DND-41 (cell line): ENCODE measurements at places on chromosomes 2 and 18.

- DNase-seq: no peak
Measured at GRCh38 chr2:96699621-96700020, 40.2 kb downstream of the LMAN2L start.

GRCh38 chr2:233912691-233913423 lies 4.3 kb upstream of the TRPM8 start:
- peak; percentile 65 for DNase-seq

DNA sequence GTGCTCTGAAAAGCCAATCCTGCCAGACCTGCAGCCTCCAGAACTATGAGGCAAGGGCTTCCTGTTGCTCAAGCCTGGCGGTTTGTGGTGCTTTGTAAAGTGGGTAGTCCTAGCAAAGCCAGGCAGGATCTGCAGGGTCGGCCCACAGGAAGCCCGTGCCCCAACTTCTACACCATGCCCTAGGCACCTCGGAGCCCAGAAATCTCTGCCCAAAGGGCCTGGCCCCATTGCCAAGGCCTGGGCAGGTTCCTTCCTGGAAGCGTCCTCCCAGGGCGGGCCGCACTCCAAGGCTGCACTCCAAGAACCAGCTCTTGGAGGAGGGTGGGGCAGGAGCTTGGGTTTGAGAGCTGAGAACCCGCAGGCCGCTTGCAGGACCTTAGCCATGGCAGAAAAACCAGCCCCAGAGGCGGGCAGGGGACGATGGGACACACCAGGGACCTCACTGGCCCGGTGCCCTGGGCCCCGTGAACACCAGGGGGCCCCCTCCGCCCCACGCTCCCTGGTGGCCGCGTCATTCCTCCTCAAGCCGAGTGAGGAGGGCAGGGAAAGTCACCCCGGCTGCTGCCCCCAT lies 37.2 kb upstream of the ID2 start:
- DNase-seq: peak; percentile 30

DNA sequence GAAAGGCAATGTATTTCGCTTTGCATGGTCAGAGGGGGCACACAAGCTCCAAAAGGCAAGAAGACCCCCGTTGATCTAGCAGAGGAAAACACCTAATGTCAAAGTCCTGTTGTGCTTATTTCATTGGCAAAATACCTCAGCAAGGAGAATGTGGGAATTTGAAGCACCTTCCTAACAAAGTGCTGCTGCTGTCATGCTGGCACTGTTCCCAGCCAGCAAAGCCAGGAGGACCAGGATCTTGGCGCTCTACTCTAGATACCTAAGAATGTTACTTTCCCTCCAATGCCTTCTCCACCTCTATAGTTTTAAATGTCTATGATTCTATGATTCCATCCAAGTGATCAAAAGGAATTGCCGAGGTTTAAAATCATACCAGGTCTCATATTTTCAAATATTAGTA lies 867.9 kb upstream of the POU3F3 start:
- DNase-seq: no peak

DNA sequence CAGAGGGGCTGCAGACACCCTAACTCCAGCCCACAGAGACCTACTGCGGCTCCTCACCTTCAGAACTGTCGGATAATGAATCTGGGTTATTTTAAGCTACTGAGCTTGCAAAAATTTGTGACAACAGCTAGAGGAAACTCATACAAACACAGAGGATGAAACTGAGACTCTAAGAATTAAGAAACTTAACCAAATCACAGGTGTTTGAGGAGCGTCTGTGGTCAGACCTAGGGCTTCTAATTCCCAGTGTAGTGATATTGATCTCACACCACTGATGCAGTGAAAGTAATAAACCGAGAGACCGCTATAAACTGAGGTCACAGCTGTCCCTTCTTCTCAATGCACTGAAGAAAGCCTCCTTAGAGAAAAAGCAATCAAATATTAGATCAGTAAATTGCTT lies 110.1 kb downstream of the RGPD3 start:
- DNase-seq: peak; percentile 66

GRCh38 chr18:45556222-45556621 lies 59.1 kb upstream of the SLC14A2 start:
- no peak for DNase-seq

- DNase-seq: no peak
Measured at GRCh38 chr2:159148901-159149300, 137.6 kb downstream of the WDSUB1 start.

DNA sequence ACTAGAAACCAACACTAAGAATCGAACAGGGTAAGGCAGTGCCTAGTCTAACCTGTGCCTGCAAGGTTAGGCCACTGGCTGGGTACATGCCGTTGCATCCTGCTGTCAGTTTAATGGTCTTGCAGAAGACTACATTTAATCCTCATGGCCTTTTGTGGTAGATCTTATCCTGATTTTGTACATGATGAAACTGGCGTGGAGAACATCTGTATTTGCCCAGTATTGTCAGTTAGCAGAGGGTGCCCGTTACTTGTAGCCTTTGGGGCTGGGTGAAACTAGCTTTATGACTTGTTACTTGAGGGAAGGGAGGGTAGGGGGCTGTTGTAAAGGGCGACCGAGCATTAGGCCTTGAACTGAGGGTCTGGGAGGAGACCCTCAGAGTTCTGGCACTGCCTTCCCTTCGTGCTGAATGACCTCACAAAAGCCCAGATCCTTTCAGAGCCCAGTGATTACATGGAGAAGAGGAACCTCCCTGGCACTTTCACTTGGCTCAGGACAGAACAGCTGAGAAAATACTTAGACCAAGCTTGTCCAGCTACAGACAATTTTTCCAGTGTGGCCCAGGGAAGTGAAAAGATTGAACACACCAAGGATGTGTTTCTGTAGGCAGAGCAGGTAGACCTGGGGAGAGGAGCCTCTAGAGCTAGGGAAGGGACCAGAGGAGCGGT lies 19.5 kb downstream of the SLC20A1 start:
- no peak for DNase-seq

DNA sequence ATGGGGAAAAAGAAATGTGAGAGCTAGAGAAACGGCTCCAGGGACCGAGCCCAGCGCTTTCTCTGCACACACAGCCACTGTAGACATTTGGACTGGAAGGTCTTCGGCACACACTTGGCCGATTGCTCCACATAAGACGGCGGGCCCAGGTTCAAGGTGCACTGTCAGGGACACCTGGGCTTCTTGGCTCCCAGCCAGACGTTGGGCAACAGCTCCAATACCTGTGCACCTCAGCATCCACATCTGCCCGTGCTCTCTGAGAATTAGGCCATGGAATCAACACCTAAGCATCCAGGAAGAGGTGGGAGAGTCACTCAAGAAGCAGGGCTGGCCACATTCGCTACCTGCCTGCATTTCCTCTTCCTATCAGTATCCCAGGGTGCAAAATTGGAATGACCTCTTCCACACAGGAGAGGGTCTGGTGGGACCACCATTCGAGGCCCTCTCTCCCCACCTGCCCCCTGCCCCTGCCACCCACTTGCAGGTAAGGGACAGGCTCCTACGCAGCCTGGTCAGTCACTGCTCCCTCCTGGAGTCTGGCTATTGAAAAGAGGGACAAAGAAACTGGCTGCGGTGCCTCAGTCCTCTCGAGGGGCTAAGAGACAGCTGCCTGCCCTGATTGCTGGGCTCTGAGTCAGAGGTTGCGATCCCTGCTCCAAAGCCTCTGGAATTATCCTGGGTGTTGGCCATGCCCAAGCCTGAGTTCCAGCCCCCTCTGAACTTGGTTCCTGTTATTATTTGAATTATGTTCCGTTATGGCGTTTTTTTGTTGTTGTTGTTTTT lies 40.1 kb upstream of the TAF1B start:
- no peak for DNase-seq

- no peak for DNase-seq
Measured at GRCh38 chr2:231399853-231400680, 4.6 kb downstream of the B3GNT7 start.

DNA sequence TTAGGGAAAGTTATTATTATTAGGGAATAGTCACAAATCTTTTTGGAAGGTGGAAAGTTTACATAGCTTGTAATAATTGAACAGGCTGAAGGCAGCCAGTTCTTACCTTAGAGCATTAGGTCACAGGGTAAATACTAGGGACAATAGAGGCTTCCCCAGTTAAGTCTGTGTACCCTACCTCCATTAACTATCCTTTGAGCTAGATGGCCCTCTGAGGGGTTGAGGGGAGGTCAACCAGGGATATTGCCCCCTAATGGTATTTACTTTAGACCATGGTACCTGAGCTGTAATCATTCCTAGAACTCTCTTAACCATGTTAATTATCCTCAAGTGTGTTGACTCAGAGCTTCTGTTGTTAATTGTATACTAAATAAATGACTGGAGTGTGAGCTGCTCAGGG lies 120.5 kb upstream of the SCN7A start:
- no peak for DNase-seq
